ENCODE measurements at places on chromosomes 6 and 20.

GRCh38 chr6:167567142-167568033, 242.5 kb downstream of the TTLL2 start:
- DNase-seq = no peak

DNA sequence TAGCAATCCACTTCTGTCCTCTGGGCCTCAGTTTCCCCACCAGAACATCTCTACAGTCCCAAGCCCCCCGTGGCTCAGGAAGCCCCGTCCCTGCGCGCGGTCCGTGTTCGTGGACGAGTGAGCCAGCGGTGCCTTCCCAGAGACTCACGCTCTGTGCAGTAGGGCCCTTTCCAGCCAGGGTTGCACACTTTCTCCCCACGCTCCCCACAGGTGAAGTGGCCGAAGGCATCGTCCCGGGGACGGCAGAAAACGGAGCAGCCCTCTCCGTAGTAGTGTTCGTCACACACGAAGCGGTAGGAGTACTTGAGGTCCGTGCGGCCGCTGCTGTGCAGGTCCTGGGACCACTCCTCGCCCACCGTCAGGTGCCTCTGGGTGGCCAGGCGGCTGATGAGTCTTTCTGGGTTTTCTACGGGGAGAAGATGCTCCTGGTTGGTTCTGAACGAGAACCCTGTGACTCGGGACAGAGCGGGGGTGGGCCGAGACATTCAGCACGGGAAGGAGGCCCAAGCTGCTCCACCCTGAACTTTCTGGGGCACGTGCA, 2.7 kb downstream of the DLL1 start:
- DNase-seq = no peak

DNA sequence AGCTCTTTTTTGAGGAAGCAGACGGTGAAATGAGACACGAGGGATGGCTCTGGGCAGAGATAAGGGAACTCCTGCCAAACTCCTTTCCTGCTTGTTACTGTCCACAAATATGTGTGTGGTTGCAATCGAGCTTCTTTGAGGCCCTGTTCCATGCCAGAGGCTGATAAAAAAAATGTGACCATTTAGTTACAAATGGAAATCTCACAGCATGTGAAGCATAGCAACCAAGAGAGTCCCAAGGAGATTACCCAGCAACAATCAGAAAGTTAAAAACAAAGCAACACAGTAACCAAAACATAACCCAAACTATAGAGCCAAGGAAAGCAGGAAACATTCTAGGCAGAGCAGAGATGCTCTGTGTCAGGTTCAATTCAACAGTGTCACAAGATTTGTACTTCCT, 35.4 kb upstream of the HMGN3 start:
- no peak for DNase-seq

GRCh38 chr6:152050451-152051195, 243.1 kb downstream of the ESR1 start:
- no peak for DNase-seq

DNA sequence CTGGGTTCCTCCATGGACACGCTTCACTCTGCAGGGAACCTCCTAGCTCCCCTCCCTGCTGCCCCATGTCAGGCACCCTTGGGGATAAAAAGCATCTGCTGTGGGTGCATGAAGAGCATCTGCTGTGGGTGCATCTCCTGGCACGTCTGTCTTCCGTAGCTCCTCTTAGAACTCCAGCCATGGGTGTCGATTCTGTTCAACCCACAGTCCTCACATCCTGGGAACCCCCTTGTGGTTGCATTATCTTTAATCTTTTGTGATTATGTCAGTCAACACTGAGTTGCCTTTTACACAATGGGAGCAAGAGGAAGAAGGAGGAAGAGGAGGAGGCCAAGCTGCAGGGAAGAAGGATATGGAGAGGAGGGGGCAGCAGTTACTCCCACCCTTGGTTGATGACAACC, 24.1 kb upstream of the CCR6 start:
- DNase-seq = no peak

DNA sequence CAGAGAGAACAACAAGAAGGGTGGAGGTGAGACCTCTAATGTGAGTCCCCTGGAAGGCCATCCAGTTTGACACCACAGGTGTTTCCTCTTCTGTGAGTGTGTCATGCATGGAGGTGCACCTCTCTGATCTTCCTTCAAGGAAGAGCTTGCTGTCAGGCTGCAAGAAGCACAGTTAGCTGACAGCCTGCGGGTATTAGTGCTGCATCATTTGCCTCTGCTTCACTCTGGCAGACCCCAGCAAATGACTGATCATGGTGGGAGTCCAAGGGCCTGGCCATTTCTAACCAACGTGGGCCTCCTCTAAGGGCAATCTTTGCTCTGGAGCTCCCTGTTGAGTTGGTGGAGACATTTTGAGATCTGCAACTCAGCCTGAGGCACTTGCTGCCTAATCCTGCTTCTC, 206.3 kb downstream of the EPHA7 start:
- no peak for DNase-seq

- DNase-seq = no peak
Observed at GRCh38 chr20:14375416-14375985, 38.1 kb upstream of the FLRT3 start.

- DNase-seq = no peak
Observed at GRCh38 chr20:21514553-21515251, 838 bp upstream of the NKX2-2 start.

DNA sequence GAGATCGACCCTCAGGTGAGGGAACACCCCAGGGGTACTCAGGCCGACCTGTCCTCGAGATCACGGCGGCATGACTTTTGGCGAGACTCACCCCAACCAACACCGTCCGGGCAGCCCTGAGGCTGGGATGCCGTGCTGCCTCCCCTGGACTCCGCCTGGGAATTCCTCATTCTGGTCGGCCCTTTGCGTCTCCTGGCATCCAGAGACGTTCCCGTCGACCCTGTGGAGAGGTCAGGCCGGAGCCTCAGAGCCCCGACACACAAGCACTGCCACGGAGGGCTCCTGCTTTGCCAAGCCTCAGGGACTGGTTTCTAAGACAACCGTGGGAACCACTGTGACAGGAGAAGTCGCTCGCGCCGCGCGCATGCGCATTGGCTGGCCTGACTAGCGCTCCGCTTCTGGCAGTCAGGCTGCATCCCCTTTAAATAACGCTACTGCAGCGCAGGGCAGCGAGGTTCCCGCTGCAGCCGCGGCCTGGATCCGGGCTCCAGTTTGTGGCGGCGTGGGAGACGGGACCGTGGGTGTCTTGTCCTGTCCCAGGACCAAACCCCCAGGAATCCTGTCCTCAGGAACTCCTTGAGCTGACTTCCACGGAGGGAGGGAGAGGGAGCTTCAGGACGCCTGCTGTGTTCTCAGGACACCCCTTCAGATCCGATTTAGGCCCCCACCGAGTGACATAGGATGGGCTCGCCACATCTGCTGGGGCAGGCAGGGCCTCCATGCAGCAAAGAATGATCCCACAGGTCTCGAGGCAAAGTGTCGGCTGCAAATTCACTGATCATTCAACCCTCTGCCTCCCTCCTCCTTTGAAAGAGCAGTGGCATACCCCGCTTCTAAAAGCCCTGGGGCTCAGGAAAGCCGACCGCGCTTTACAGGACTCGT, 163.2 kb upstream of the ZNF337 start:
- DNase-seq = no peak

DNA sequence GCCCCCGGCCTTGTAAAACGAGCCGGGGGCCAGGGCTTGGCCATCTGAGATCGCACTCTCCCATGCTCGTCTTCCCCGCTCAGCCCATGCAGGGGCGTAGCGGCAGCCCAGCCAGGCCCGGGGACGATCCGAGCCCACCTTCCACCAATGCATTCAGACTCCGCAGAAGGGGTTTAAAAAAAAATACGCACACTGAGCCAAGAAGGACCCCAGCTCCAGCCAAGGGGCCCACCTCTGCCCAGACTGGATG, 320 bp downstream of the GSTA4 start:
- no peak for DNase-seq
